ENCODE measurements at places on chromosomes 5 and 9.

DNA sequence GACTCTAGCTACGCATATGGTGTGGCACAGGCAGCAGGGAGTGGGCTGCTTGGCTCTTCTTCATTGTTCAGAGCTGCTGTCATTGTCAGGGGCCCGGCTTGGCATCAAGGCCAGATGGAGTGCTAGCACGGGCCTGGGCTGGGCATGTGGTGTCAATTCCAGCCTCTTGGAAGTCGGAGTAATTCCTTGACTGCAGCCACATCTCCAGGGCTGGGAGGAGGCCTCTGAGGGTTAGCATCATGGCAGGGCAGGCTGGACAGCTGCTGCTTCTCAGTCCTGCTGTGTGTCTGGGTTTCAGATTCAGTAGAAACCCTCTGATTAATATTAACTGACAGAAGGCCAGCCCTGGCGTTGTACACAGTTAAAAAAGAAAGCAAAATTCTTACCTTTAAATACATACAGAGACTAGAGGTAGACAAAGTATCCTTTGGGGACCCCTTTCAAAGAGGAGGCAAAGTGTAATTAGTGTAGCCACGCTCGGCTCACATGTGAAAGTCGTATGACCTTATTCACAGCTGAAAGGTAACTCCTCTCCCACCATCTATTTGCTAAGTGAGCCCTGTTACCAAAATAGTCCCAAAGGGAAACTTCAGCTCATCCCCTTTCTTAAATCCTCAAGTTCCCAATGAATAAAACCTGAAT is 126.4 kb downstream of the DOCK2 start:
- DNase-seq: no peak

GRCh38 chr5:153718713-153719112 is 228.2 kb downstream of the GRIA1 start:
- DNase-seq: no peak

GRCh38 chr9:127176631-127177030 is 54.2 kb upstream of the ANGPTL2 start:
- no peak for DNase-seq

DNA sequence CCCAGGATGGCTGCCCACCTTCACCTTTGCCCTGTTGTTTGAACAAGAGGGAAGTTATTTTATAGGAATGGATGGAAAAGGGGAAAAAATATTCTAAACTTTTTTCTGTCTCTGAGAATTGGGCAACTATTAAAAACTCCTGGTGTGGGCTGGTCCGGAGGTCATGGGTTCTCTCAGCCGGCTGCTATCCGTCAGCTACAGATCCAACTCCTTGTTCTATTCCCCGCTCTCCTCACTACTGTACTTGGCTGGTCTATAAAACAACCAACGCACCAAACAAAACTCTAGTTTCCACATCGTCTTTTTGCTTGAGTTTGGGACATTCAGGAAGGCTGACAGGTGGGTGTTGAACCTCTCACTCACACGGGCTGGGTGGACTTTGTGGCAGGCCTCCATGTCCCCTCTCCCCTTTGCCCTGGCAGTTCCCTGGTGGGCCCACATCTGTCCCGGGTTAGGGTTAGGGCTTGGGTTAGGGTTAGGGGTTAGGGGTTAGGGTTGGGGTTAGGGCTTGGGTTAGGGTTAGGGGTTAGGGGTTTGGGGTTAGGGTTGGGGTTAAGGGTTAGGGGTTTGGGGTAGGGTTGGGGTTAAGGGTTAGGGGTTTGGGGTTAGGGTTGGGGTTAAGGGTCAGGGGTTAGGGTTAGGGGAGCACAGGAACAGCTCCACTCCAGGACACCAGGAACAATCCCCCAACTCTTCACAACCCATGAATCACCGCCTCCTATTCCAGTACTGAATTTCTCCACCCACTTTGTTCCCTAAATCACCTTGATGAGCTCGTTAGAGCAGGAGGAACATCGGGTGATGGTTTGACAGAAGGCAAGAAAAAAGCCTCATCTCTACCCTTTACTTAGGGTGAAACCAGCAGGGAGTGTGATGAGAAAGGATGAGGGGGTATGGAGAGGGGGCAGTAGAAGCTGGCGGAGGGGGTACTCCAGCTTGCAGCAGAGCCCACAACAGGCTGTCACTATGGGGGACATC is 302.1 kb upstream of the IRX4 start:
- no peak for DNase-seq

DNA sequence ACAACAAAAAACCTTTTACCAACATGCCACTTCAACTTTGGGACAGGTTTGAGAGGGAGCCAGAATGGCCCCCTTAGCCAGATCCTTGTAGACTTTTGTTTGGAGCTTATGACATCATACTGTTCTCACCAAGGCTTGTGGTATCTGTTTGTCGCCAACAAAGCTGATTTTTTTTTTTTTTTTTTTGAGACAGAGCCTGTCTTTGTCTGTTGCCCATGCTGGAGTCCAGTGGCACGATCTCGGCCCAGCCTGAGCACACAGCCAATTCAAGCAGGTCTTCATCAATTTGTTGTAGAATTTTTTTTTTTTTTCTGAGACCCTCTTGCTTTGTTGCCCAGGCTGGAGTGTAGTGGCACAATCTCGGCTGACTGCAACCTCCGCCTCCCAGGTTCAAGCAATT is 26.4 kb upstream of the NTNG2 start:
- DNase-seq: no peak

DNA sequence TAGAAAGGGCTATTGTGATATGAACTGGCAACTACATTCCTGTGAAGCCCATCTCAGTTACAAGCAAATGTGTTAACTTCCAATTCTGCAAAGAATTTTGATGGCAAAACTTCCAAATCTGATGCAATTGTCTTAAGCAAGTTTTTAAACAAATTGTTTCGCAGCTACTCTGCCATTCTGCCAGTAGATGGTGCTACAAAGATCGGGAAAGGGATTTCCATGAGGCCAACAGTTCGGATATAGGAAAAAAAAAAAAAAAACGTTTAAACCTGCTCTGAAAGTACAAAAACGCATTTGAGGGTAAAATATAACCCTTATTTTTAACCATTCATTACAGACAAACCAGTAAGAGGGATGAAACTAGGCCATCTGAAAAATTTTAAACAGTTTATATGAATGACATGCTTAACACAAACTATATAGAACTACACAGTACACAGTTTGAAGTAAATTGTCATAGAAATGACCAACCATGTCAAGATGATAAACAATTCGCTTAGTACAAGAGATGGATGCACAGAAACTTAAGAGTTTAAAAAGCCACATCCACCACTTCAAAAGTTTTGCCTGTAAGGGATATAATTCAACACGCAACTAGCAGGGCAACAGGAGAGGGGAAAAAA is 2.2 kb downstream of the HNRNPA0 start:
- peak; percentile 3 for DNase-seq

DNA sequence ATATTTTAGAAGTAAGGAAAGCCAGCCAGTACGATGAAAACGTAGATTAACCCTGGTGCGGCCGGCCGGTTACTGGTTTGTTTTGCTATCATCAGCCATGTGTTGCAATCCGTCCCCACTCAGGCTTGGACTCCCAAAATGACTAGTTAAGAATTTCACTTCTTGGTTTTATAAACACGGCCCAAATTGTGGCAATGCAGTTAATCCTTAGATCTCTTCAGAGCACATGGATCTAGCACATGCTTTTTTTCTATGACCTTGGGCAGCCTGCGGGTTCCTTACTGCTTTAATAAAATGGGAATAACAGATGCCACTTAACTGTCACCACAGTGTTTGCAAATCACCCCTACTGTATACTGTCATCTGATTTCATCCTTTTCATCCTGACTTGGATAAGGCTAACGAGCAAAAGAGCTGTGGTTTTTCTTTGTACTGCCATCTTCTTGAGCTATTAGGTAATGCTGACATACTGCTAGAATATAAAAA is 1.5 kb downstream of the NDFIP1 start:
- no peak for DNase-seq

DNA sequence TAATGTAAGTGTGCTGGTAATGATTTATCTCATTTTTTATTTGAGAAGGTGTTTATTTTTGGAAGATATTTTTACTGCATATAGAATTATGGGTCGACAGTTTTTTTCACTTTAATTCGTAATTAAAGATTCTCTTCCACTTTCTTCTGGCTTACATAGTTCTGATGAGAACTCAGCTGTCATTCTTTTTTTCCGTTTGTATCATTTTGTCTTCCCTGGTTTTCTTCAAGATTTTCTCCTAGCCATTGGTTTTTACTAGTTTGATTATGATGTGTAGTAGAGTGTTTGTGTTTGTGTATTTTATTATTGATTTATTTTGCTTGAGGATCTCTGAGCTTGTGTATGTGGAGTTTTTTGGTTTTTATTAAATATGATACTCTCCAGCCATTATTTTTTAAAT is 21.7 kb downstream of the SLF1 start:
- no peak for DNase-seq

DNA sequence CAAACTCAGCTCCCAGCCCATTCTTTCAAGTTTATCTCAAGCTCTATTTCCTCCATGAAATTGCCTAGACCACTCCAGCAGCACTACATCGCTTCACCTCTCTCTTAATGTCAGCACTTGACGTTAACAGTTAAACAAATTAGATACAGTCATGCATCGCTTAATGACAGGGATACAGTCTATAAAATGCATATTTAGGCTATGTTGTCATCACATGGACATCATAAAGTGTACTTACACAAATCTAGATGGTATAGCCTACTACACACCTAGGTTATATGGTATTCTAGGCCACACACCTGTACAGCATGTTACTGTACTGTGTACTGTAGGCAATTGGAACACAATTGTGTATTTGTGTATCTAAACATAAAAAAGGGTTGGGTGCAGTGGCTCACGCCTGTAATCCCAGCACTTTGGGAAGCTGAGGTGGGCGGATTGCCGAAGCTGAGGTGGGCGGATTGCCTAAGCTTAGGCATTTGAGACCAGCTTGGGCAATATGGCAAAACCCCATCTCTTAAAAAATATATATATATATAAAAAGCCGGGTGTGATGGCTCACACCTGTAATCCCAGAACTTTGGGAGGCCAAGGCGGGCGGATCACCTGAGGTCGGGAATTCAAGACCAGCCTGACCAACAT is 13.4 kb upstream of the PCSK5 start:
- DNase-seq: no peak

DNA sequence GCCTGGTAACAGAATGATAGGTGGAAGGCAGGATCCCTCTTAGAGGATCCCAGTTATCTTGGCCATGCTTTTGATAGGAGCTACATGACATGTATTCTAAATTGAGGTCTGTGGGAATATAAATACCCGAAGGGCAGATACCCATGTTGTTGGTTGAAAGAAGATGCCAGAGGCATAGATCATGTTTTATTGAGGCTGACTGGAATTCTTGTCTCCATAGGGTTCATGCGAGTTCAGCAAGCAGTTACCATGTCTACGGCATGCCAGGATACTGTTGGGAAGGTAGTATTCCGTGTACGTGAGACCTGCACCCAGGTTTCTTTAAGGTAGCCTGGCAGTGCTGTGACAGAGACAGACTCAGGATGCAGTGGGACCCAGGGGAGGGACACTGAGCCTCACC is 230.7 kb downstream of the NR3C1 start:
- no peak for DNase-seq

- no peak for DNase-seq
Measured at GRCh38 chr9:37566716-37567115, 9.5 kb downstream of the FBXO10 start.

- peak; percentile 4 for DNase-seq
Measured at GRCh38 chr9:99231711-99232110, 9.6 kb downstream of the SEC61B start.

- no peak for DNase-seq
Measured at GRCh38 chr9:95874303-95874988, 1.0 kb upstream of the ERCC6L2 start.

GRCh38 chr5:171954721-171955120 is 51.7 kb downstream of the FBXW11 start:
- no peak for DNase-seq

DNA sequence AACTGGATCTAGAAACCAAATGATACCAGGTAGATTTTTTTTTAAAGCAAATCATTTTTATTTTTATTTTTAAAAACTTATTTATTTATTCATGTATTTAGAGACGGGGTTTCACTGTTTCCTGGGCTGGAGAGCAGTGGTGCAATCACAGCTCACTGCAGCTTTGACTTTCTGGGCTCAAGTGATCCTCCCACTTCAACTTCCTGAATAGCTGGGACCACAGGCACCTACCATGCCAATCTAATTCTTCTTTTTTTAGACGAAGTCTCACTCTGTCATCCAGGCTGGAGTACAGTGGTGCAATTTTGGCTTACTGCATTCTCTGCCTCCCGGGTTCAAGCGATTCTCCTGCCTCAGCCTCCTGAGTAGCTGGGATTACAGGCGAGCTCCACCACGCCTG is 41.3 kb upstream of the CDK20 start:
- no peak for DNase-seq

GRCh38 chr5:73104326-73104725 is 16.0 kb upstream of the TMEM171 start:
- DNase-seq: peak; percentile 37

- DNase-seq: no peak
Measured at GRCh38 chr5:11504065-11504885, 400.0 kb downstream of the CTNND2 start.

DNA sequence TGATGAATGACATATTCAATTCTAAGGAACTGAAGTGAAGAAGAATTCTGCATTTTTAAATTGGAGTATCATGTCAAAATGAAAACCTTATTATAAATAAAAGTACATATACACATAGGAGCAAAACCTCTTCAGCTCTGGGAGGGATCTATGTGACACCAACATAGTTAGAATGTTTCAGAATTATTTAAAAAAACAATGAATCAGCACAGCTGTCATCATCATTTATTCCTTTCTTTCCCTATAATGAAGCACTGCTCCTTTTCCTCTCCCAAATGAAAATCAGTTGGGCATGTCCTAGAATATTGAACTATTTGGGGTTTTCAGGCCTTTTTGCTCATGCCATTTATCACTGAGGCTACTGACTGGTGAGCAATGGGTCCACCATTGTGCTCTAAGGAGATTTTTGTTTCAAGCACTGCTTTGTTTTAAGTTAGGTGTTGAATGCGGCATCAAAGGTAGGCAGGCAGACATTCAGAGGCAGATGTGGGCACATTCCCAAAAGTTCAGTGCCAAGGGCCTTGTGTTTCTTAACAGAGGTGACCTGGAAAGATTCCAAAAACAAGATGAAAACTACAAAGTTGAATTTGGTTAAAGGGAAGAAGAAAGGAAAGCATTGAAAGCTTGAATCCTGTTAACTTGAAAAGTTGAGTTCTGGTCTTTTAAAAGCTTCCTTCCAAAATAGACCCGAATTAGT is 126.4 kb upstream of the ADAMTSL1 start:
- DNase-seq: no peak

GRCh38 chr9:135306699-135307098 is 172.9 kb upstream of the PPP1R26 start:
- DNase-seq: no peak

GRCh38 chr9:127940593-127940992 is 2.9 kb upstream of the DPM2 start:
- no peak for DNase-seq

Data from NCI-H1436 (cell line).